ENCODE measurements at places on chromosomes 3 and 15. TPM values are rescaled to one million over a fixed set of nuclear protein-coding genes. Genes with fewer than 3 reads are reported as not detected.

Gene GOLGA6L26
- not detected for total RNA-seq

Gene CADM2
- total RNA-seq: 4.7 TPM

- no peak for ATAC-seq
Measured at GRCh38 chr15:42994546-42994945, 74.0 kb upstream of the TTBK2 start.

- no peak for ATAC-seq
Measured at GRCh38 chr3:30618526-30618925, 12.1 kb downstream of the TGFBR2 start.
